ENCODE measurements at places on chromosomes 1 and 21.

GRCh38 chr1:175734642-175735041 lies 8.8 kb downstream of the TNR start:
- no peak for DNase-seq

DNA sequence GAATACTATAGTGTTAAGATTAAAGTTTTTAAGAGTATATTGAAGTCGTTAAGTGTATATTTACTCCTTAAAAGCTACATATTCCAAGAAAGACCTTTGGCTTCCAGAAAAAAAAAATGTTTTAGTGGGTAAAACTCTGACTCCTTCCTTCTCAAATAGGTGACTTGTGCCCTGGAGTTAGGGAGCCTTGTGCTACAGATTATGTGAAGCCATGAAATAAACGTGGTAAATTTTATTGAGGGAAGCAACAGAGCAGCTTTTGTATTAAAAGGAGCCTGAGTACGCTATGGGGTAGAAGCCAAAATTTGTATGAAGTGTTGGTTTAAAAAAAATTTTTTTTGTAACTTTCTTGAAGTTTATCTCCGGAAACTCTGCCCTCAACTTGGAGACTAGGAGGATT lies 994 bp downstream of the RO60 start:
- no peak for DNase-seq

- no peak for DNase-seq
Measured at GRCh38 chr1:182688436-182689205, 4.2 kb upstream of the RGS8 start.

GRCh38 chr1:109113590-109114341 lies at the start of gene ELAPOR1:
Gene ELAPOR1, plus strand, starts transcription at chr1:109114115. Its CDS starts 69 bp downstream, at chr1:109114184.
- DNase-seq, result peak; percentile 85

DNA sequence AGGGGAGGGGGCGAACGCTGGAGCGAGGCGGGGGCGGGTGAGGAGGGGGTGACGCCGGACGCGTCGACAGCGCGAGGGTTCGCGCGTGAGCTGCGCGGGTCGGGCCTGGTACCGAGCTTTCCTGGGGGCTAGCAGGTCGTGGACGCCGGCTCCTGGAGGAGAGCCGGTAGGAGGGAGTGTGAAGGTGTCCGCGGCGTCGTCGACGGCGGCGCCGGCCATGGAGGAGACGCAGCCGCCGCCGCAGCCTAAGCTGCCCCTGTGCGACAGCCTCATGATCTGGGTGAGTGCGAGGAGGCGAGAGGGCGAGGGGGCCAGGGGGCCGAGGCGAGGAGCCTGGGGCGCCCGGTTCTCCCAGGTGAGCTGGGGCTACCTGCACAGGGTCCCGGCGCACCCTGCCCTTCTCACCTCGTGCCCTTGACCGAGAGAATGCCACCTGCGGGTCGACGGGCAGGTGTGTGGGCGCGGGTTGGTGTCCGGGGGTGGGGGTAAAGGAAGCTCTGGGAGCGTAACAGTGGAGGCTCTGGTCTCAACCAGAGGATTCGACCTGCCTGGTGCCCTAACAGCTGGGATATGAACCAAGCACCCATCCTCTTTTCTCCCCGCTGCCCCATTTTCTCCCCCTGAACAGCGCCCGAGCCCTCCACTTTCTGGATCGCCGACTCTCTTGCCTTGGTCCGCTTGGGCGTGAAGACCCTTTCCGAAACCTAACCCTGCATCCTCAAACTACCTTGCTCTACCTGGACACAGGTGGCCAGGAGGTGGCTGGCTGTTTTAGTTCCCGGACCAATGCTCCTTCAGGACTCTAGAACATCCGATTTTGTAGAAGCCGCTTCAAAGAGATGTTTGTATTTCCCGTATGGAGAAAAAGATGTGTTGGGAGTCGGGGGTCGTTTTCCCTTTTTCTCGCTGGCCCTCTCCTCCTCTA lies at the start of gene HOOK1:
Gene HOOK1, plus strand, starts transcription at position 49 of the 925 bp plus-strand sequence. Its CDS starts 169 bp downstream, at position 218.
- peak; percentile 27 for DNase-seq

DNA sequence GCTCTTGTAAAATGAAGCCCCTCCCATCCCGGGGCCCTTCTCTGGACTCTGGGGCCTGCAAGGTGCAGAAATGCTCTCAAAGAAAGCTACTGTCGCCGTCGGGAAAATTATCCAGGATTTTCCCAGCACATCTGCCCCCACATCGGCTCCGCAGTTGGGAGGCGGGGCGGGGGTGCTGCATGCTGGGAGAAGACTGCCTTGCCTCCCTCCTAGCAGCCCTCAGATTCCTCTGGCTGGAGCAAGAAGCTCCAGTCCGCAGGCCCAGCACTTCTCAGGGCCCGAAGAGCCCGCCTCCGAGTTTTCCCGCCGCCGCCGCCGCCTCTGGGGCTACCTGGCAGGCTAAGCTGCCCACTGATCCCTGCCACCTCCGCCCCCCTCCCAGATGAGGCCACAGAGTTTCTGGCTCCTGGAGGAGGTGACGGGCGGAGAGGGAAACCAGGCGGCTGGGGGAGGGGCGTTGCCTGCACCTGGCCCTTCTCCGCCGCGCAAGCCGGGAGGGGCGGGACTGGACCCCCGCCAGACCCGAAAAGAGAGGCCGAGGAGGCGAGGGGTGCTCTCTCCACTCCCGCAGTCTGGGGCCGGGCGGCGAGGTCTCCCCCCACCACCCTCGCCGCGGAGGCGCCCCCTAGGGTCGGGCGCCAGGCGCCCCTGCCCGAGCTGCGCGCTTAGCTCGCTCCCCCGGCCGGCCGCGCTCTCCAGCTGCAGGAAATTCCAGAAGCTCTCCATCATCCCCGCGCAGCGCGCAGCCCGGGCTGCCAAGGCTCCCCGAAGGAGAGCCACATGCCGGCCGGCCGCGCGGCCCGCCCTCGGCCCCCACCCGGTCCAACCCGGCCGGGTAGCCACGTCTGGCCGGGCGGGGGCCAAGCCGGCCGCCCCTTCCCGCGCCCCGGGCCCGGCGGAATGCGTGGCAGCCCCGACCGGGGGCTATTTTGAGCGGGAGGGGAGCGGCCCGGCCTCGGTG lies 28.8 kb downstream of the AHDC1 start:
- no peak for DNase-seq

DNA sequence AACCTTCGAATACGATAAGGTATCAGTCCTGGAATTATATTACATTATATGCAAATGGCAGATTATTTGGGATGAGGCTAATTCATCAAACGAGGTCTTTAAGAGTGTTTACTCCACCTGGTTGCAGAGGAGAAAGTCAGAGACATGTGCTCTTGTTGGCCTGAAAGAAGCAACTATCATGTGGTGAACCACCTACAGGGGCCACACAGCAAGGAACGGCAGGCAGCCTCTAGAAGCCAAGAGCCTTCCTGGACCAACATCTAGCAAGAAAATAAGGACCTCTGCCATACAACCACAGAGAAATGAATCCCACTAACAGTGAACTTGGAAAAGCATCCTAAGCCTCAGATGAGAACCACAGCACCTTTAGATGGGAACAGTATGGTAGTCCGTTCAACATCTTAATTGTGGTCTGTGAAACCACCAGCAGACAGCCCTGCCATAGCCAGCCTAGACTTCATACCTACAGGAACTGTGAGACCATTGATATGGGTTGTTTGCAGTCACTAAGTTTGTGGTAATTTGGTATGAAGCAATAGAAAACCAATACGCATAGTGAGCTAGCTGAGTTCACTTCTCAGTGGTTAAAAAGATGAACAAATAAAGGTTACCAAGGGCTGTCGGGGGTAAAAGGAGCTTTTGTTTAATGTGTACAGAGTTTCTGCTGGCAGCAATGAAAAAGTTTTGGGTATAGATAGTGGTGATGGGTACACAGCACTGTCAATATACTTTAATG lies 345.7 kb upstream of the RUNX1 start:
- DNase-seq, result no peak

DNA sequence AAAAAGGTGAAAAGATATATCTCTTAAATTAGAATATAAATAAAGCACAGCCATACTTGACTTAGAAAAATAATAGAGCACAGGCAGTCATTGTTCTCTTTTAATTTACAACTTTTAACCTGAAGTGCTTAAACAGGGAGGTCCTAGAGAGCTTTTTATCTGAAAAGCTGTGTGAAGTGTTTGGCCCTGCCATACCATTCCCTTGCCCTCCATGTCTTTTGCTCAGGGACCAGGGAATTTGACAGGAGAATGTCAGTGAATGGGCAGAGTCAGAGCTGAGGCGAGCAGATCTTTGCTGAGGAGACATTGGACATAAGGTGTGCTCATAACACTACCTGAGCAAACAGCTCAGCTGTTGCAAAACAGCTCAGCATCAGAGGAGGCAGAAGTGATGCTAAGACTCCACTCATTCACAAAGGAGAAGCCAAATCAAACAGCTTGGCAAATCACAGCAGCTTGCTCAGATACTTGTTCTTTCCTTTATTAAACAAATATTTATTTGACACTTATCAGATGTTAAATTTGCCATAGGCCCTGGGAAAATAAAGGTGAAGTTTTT lies 14.9 kb upstream of the MGST3 start:
- DNase-seq, result no peak

GRCh38 chr21:32411350-32412161 lies 950 bp upstream of the EVA1C start:
- peak; percentile 42 for DNase-seq

DNA sequence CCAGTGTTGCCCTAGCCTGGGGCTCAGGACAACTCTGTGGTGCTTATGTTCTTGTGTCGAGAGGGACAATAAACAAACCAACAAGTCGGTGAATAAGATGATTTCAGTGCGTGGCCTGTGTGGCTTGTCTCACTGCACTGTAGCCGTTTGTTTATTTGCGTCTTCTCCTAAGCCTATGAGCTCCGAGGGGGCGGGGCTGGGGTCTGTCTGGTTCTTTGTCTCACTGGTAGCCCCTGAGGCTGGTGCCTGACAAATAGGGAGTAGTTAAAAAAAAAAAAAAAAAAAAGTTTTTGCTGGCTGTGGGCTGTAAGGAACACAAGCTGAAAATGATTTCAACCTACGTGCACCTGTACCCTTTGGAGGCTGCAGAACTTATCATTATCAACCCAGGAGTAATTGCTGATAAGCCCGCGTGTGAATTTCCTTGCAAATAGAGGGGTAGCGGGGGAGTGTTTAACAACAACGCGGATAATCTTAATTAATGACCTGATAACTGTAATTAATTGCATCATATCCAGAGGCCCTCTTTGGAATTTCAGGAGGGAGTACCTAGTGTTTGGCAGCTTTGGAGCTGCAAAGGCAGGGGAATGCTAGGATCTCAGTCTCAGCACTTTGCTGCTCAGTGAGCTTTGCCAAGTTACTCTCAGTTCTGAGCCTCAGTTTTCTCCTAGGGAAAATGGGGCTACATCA lies 925 bp upstream of the ARHGEF10L start:
- DNase-seq, result no peak

DNA sequence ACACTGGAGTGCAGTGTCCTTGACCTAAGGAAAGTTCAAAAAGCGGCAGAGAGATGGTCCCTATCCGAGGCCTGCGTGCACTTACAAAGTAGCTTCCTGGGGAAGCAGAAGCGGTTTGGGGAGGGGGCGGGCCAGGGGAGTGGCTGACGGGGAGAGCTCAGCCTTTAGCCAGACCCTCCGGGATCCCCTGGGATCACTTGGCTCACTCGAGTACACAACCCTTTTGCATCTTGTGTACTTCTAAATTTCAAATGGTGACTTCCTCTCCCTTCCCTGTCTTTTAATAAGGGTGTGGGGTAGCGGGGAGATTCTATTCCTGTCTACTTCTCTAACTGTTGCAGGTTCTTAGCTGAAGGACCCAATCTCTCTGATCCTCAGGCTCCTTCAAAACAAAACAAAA lies 18.1 kb upstream of the SNX27 start:
- peak; percentile 27 for DNase-seq

DNA sequence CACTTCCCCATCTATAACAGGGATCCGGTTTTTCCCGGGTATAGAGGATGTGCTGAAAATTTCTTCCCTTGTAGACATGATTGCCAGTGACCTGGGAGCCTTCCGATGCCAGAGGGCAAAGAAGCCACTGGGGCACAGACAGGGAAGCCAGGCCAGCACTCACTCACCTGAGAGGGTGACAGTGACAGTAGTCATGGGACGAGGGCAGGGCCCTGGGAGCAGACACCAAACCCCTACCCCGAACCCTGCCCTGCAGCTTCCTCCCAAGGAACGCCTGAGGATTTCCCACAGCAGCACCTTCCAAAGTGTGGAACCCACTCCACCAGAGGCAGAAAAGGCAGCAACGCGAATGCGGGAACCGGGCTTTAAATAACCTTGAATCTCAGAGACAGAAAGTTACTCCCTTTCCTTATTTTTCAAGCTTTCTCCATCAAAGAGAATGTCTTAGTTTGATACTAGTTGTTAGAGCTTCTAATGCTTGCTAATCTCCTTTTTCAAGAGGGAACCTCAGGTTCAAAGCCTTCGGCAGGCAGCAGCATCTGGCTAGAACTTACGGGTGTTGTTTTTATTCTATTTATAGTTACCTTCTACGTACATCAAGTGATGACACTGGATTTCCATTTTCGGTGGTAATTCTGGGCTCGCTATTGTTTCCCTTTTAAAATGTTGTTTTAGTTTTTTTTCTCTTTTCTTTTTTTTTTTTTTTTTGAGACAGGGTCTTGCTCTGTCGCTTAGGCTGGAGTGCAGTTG lies 2.8 kb downstream of the DDOST start:
- no peak for DNase-seq

GRCh38 chr21:45071874-45072737 lies 2.3 kb upstream of the ADARB1 start:
- no peak for DNase-seq

DNA sequence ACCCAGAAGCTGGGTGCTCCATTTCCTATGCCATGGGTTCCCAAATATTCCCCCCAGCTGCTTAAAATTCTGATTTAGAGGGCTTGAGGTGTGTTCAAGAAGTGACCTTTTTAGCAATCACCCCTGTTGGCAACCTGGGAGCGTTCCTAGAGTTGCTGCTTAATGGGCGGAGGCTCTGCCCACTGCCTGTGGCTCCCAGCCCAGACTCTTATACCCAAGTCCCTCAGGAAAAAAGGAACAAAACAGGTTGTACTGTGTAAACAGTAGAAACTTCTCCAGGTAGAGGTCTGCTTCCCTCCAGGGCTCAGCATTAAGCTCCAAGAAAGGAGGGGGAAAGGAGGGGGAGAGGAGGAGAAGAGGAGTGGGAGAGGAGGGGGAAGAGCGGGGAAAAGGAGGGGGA lies 14.6 kb upstream of the TENT5C start:
- no peak for DNase-seq

DNA sequence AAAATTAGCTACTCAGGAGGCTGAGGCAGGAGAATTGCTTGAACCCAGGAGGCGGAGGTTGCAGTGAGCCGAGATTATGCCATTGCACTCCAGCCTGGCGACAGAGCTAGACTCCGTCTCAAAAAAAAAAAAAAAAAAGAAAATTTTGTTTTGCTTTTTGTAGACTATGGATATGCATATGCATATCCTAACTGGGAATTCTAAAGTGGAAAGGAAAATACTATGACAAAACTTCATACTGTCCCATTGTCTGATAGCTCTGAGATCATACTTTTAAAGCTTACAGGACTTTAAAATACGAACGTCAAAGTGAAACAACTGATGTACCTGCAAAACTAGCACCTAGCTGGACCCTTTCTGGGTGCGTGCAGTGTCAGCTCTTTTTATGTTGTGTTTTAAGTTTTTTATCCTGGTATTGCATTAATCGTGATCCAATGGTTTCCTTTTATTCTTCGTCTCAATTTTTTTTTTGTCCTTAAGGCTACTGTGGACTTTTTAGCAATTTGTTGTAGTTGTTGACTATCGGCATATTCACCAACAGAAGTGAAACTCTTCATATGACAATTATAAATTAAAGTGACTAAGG lies 19.2 kb downstream of the SPRTN start:
- no peak for DNase-seq

GRCh38 chr1:3468236-3469103 lies 14.0 kb downstream of the ARHGEF16 start:
- no peak for DNase-seq

All from NCI-H524 (cell line).